ENCODE measurements at places on chromosomes 12 and 14.

- no peak for DNase-seq
Observed at GRCh38 chr14:59711080-59711479, 134.5 kb upstream of the CCDC175 start.

DNA sequence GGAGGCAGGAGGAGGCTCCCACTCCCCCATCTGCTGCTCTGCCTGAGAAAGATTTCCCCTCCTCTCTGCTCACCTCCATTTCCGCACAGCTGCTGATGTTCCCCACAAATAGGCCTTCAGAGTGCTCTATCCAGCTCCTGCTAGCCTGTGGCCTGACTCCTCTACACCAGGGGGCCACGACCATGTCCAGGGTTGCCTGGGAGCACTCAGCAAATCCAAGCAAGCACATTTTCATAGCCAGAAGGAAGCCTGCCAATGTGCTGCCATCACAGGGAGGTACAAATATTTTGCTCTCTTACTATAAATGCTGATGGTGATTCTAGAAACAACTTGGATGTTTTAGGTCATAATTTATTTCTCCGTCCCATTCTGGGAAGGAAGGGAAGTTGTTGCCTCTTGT is 17.3 kb downstream of the KCNA5 start:
- DNase-seq = no peak

DNA sequence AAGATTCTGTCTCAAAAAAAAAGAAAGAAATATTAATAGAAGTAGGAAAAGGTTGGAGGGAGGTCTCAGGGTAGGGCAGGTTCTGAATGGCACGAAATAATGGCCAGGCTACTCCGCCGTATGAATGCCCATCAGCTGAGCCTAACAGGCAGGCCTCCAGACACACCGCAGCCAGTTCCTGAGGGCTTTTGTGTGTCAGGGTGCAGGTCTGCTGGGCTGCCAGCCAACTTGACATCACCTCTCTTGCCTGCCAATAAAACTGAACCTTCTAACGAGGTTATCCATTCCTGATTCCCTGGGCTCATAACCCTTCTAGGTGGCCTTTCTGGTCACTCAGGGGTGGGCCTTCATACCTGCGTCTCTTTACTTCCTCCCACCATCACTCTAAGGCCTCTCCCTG is 3.0 kb downstream of the IFI27 start:
- DNase-seq = no peak

DNA sequence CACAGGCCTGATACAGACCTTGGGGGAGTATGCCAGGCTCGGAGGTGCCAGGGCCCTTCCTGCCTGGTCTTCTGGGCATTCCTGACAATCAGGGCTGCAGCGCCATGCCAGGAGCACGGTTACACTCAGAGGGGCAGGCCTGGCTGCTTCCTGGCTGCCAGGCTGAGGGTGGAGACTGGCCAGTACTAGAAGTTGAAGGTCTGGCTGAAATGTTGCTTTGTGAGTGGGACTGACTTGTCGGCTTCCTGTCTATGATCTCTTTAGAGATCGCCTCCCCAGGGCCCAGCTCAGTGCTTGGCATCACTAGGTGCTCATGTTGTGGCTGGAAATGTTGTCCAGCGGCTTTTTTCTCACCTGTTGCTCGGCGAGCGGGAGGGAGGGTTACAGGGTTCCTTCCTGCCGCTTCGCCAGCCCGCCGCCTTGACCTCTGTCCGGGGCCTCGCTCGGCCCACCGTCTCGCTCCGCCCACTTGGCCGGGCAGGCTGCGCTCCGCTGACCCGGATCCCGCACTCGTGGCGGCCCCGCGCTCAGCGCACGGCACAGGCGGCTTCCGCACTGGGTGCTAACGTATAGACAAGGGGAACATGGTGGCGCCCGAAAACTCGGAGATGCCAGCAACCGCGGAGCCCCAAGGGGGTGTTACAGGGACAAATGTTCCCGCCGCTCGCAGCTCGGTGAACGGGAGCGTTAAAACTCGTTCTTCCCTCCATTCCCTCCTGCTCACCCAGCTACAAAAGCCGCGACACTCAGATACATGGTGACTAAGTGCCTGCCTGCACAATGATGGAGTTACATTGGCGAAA is 32.6 kb downstream of the PAPLN start:
- no peak for DNase-seq

DNA sequence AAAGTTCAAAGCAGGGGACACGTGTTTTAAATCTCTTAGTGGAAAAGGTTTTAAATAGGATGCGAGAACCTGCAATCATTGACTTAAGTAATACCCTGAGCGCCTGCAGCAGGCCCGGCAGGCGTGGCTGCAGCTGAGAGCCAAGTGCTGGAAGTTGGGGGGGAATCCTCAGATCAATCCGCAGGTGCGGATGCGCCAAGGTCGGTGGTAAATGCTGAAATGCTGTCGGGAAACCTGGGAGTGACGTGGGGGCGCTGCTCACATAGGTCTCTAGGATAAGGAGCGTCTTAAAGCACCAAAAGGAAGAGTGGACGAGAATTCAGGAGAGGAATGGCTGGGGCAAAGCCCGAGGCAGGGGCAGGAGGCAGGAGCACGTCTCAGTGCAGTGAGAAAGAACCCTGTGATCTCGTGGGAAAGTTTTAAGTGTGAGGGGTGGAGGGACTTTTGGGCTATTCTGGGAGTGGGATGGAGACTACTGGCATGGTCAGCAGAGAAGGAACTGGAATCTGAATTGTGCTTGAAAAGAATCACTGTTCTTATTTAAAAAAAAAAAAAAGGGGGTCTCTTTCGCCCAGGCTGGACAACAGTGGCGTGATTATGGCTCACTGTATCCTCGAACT is 883 bp upstream of the CDCA4 start:
- no peak for DNase-seq

- no peak for DNase-seq
Observed at GRCh38 chr14:97164021-97164420, 366.8 kb downstream of the VRK1 start.

GRCh38 chr12:89970722-89971121 is 262.1 kb upstream of the ATP2B1 start:
- DNase-seq = no peak

DNA sequence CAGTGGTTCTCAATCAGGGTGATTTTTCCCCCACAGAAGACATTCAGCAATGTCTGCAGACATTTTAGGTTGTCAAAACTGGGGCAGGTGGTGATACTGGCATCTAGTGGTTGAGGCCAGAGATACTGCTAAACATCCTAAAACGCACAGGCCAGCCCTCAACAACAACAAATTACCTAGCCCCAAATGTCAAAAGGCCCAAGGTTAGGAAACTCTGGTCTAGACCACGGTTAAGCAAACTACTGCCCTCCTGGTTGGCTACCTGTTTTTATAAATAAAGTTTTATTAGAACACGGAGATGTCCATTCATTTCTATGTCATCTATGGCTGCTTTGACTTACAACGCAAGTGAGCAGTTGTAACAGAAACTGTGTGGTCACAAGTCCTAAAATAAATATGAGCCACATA is 186.7 kb downstream of the EFCAB11 start:
- no peak for DNase-seq

GRCh38 chr14:62369919-62370560 is 607.8 kb downstream of the SNAPC1 start:
- no peak for DNase-seq

- no peak for DNase-seq
Observed at GRCh38 chr12:30977537-30978349, 51.2 kb downstream of the TSPAN11 start.

DNA sequence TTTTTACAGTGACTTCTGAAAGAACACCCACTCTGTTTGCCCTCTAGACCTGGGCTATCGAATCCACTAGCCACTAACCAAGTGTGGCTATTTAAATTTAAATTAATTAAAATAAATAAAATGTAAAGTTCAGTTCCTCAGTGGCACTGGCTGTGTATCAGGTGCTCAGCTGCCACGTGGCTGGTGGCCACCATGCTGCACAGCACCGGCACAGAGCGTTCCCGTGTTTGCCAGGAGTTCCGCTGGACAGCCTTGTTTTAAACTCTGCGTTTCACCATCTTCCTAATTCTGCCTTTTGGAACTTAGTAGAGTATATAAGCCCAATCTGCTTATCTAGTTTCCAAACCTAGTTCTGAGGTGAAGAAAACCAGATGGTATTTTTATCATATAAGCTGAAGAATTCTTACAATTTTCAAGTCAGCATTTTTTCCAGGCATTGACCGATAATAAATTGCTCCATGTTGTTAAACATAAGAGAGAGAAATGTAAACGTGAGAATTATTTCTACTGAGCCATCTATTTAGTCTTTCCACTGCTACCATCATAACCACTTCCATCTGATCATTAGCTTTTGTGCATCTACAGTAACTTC is 339.0 kb downstream of the CACNA1C start:
- no peak for DNase-seq

DNA sequence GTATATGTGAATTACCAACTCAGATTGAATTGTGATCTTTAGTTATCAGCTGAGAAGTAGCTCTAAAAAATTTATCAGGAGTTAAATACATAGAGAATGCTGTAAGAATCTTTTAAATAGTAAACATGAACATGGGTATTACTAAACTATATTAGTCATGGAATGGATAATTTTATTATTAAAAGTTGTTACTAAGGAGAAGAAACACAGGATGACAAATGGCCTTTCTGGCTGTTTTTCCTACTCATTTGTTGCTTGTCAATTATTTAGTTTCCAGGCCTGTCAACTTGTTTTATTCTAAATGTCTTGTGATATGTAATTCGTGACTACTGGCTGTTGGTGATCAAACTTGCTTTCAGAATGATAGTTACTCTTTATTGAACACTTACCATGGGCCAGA is 58.7 kb downstream of the KTN1 start:
- DNase-seq = no peak

DNA sequence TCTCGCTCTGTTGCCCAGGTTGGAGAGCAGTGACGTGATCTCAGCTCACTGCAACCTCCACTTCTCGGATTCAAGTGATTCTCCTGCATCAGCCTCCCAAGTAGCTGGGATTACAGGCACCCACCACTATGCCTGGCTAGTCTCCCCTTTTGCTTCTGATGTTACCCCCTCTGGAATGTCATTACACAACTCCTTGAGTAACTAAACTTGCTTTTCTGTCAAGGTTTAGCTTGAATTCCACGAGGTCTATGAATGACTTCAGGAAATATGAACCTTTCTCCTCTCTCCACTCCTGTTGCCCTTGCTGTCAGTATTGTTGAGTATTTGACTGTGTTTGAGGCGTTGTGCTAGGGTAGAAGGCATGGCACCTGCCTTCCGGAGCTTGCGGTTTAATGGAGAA is 16.8 kb upstream of the RTRAF start:
- no peak for DNase-seq

- DNase-seq = no peak
Observed at GRCh38 chr12:123761841-123762714, at the start of gene DNAH10. DNAH10 (plus strand) TSS chr12:123762301; CDS start chr12:123762337, 36 bp downstream.

DNA sequence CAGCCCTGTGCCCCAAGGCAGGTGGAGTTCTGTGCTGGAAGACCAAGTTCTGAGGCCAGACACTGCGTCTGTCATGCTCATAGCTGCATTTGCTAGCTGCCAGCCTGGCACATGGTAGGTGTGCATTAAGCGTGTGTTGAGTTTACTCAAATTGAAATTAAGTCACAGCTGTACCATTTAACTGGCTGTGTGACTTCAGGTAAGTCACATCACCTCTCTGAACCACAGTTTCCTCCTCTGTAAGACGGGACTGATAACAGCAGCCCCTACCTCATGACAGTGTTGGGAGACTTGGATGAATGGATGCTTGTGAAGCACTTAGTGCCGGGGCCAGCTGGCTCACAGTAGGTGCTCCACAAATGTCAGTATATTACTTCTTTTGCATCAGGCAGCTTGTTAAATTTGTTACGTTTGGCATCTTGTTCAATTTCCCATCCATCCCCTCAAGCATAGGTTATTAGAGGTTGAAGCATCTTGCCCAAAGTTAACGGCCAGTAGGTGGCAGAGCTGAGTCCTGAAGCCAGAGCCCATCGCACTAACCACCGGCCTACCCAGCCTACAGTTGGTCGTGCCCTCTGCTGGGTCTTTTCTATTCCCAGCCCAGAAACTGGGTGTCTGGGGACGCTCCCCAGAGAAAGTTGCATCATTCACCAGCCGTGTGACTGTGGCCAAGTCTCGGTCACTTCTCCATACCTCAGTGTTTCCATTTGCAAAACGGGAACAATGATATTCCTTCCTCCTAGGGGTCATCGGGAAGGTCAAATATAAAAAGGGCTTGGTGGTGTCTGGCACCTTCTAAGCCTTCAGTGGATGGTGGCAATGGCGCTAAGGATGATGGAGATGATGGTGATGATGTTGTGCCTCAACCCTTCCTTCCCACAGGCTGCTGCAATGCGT is 4.5 kb downstream of the DAO start:
- no peak for DNase-seq

DNA sequence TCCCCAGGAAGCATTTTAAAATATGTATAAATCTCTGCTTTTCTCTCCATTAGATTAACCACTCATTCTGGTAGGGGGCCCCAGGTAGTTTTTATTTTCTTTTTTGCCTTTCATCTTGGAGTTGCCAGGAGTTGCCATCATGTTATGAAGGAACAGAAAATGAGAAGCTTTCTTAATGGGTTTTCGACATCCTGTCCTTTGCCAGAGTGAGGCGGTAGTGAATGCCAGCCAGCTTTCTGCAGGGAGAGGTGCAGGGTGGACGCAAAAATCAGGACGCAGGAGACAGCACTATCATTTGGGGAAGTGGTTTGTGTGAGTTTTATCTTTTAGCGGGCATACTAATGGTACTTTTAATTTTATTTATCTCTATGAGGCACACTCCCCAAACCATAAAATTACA is 1.7 kb downstream of the RASSF8 start:
- DNase-seq = no peak

DNA sequence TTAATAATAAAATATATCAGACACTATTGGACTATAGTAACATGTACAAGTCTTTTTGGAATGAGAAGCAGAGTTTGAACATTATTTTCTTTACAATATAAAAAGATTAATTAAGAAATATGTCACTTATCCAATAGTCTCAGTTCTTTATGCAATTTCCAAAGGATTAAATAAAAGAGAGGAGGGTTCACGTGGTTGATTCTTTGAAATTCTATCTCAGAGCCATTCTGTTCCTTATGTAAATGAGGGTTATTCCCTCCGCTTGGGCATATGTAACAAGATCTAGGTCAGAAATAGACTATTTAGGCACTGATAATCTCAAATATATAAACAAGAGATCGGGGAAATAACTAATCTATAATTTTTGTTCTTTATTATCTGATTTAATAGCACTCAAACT is 2.1 kb upstream of the TUBA1A start:
- DNase-seq = no peak

GRCh38 chr12:77005611-77006098 is 59.7 kb downstream of the E2F7 start:
- no peak for DNase-seq

GRCh38 chr14:39763402-39763890 is 331.2 kb upstream of the FBXO33 start:
- no peak for DNase-seq

DNA sequence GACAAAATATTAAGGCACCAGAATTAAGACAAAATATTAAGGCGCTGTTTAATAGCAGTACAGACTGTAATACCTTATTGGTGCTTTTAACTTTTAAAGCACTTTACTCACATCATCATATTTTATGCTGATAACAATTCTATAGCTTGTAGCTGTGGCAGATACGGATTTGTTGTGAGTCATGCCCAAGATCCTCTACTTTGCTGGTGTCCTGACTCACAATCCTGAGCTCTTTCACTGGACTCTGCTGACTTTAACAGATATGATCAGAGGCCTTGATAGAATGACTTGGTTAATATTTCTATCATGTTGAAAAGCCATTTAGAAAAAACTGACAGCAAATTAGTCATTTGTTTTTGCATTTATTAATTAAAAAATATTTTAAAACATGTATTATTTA is 99.0 kb upstream of the PKP2 start:
- no peak for DNase-seq

GRCh38 chr12:31647086-31647491 is 12.4 kb upstream of the ETFBKMT start:
- DNase-seq = no peak

All from esophagus squamous epithelium (tissue), 5 donors.